ENCODE measurements at places on chromosomes 4 and X. TPM values are rescaled to one million over a fixed set of nuclear protein-coding genes. Genes with fewer than 3 reads are reported as not detected.
A peak's percentile ranks its signal among the peaks of the same experiment; 100 is the strongest.

- no peak for DNase-seq
Observed at GRCh38 chr4:25068386-25068785, 37.6 kb upstream of the LGI2 start.

- DNase-seq, result no peak
Observed at GRCh38 chr4:33078145-33078544, 2358.0 kb downstream of the PCDH7 start.

Gene DMRTC1
- not detected for total RNA-seq

Gene STAP1
- total RNA-seq, result 0.36 TPM

GRCh38 chrX:27336466-27337091 is 126.6 kb downstream of the PPP4R3C start:
- DNase-seq, result peak; percentile 57

GRCh38 chr4:147587041-147587440 is 30.2 kb upstream of the TMEM184C start:
- DNase-seq, result no peak

Gene BLTP1
- 134 TPM for total RNA-seq

DNA sequence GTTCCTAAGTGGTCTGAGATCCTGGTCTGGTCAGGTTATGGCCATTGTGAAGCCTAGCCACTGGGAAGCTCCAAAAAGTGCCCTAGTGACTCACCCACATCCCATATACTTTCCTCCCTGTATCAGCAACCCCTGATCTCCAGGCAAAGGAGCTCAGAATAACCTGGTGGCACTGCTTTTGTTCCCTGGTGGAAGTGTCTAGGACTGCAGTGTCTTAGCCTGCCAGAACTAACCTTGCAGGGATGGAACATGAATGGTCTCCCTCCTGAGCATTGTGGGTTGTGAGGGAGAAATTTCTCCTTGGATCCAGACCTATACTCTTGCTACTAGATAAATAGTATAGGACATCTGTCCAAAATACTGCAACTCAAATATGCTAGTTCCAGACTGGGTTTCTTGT is 27.9 kb upstream of the WDR1 start:
- DNase-seq, result no peak

Gene LRP2BP
- 4.9 TPM for total RNA-seq

GRCh38 chrX:139909712-139910111 is 23.1 kb downstream of the ATP11C start:
- no peak for DNase-seq

DNA sequence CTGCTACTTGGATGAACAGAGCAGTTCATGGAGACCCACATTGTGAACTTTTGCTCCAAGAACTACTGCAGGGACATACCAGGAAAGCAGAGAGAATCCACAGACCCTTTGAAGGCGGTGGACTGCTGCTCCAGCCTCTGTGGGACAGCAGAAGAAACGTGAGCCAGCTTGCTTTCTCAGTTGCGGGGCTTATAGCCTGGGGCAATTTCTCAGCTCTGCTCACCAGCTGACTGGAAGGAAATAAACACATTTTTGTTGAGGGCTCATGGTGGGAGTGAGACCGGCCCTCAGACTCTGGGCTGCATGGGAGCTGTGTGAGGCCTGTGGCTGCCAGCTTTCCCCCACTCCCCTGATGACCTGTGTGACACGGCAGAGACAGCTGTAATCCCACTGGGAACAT is 2.6 kb upstream of the ADH1A start:
- DNase-seq, result no peak

DNA sequence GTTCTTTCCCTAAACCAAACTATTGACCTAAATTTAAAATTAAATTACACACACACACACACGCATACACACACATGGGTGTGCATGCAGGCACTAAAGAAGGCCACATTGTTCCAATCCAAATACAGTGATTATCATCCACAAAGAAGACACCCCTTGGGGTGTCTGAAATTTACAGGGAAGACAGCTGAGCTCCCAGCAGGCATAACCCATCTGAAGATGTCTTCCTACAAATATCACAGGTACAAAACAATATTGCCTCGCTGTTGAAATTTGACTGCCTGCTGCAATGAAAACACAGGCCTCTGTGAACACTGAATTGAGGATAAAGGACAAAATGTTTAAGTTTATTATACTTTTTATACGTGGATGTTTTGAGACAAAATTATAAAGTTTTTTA is 50.2 kb upstream of the SLC7A11 start:
- no peak for DNase-seq

DNA sequence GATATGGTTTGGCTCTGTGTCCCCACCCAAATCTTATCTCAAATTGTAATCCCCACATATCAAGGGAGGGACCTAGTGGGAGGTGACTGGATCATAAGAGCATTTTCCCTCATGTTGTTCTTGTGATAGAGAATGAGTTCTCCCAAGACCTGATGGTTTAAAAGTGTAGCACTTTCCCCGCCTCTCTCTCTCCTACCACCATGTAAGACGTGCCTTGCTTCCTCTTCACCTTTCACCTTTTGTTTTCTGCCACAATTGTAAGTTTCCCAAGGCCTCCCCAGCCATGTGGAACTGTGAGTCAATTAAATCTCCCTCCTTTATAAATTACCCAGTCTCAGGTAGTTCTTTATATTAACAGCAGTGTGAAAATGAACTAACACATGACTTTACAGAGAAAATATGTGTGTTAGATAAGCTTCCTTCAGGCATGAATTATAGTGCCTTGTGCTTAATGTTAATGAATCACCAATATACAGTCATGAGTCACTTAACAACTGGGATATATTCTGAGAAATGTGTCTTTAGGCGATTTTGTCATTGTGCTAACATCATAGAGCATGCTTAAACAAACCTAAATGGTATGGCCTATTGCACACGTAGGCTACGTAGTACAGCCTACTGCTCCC is 37.9 kb downstream of the PDGFC start:
- no peak for DNase-seq

DNA sequence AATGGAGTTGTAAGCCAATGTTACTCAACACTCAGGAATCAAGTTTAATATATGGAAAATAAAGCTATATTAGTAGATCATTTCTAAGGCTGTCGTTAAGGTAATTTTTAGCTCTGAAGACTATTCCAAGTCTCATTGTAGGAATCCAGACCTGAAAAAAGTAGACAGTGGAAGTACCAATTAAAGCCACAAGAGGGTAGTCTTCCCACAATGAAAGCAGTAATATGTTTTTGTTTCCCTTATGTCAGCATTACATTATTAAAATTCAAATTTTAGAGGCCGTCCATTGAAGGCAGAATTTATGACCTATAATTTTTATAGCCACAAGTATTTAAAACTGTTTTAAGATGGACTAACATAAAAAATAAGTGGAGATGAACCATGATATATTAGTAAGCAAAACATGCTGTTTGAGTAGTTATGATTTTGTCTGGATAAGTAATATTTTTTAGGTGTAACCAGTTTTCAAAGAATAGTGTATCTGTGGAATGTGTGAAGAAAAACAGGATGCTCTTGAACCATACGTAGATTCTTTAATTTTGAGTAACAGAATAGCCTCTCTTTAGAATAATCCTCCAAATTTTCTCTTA is 372.6 kb upstream of the TECRL start:
- DNase-seq, result no peak

DNA sequence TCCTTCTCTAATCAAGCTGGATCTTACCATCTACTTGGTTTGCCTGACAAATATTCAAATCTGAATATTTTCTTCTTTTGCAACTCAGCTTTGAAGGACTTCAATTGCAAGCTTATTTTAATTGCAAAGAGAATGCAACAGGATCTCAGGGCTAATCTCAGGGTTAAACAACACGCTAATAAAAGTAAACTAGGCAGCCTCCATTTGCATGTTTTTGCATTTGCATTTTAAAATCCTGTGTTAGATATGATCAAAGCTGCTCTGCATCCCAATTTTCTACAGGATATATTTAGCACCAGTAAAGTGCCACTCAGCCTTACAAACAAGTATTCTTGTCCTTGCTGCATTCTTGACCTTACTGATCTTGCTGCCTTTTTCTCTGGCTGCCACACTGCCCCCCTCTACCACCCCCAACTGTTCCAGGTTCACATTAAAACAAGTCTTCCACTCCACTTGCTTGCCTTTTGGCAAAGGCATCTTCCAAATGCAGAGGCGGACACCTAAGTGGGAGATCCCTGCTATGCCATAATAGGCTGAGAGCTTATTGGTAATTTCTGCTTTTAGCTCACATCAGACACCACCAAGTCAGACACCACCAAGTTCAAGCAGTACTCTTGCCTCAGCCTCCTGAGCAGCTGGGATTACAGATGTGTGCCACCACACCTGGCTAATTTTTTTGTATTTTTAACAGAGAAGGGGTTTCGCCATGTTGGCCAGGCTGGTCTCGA is 48.1 kb downstream of the GPRIN3 start:
- no peak for DNase-seq

GRCh38 chr4:3322059-3322550 is 29.3 kb downstream of the RGS12 start:
- no peak for DNase-seq

DNA sequence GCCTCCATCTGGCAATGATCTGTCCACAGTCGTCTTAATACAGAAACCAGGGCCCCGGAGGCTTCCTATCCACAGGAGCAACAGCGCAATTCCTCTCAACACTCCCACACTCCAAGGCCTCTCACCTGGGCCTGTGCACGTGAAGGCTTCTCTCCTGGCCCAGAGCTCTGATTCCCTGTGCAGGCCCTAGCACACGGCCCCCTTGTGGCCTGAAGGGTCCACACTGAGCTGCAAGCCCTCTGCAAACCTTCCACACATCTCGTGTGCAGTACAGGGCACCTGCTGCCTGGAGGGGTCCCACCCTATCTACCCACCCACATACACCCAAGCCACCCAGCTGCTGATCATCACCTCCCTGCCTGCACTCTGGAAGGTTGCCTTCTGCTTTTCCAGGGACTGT is 150.1 kb upstream of the NUDT10 start:
- no peak for DNase-seq

DNA sequence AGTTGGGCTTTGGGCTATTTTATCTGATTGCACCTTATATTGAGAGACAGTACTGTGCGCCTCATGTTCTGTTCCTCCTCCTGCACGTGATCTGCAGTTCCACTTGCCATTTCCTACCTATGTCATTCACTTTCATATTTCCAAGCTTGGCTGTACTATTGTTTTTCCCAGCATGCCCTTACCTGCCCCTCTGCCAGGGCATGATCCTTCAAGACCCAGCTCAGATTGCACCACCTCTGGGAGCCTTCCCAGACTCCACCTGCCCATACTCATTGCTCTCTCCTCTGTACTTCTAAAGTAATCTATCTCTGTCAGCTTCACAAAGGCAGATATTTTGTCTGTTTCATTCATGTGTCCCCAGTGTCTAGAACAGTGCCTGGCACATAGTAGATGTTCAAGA is 11.6 kb downstream of the SLC25A5 start:
- no peak for DNase-seq

DNA sequence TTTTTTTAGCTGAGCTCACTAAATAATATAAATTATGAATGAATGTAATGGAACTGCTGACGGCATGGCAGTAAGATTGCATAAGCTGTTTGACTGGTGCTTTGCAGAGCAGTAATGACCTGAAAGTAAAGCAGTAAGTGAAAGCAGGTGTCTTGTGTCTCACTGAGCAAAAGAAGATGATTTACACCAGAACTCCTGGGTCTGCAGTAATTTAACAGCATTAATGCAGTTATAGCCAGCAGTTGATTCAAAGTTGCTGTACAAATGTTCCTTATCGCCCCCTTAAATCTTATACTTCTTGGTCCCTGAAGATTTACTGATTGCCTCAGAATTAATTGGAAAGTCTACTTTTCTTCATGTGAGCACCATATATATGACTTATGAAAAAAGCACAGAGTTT is 187.7 kb downstream of the DCTD start:
- DNase-seq, result no peak

DNA sequence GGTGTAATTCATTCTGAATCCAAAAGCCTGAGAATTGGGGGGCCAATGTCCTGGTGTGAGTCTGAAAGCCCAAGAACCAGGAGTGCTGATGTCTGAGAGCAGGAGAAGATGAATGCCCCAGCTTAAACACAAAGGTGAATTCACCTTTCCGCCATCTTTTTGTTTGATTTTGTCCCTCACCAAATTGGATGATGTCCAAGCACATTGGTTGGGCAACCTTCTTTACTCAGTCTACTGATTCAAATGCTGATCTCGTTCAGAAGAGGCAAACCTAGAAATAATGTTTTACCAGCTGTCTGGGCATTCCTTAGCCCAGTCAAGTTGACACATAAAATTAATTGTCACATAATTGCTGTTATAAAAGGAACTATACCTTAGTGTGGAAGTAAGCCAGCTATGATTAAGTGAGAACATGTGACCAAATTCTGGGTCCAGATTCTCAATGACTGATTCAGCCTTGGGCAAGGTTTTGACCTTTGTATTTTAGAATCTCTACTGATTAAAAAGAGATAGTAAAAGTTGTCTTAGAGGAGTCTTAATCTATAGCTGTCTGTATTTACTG is 34.5 kb upstream of the SLC4A4 start:
- DNase-seq, result no peak

GRCh38 chr4:67880866-67881610 is 2.8 kb downstream of the TMPRSS11D start:
- no peak for DNase-seq

- peak; percentile 41 for DNase-seq
Observed at GRCh38 chr4:1367936-1368289, 20.9 kb downstream of the UVSSA start.

DNA sequence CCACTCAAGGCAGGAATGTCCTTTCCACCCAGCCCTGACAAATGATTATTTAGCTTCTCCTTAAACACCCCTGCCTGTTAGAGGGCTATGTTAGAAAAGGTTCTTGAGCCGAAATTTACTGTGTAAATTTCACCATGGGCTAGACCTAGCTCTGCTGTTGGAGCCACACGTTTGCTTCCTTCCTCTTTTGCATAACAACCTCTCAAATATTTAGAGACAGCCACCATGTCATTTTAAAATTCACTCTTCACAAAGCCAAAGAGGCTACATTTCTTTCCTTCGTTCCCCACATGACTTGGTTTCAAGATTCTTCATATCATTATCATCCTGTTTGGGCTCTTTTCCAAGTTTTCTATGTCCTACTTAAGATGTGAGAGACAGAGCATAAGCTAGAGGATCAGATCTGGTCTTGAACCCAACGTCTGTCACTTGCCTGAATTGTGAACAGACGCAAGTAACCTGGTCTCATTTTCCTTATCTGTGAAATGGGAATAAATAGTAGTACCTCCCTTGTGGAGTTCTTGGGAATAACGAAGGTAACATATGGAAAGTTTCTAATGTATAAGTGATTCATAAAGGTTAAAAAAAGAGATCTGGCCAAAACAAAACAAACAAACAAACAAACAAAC is 6.7 kb downstream of the DOCK11 start:
- DNase-seq, result no peak

- DNase-seq, result no peak
Observed at GRCh38 chr4:97987019-97987648, 156.1 kb downstream of the STPG2 start.

- no peak for DNase-seq
Observed at GRCh38 chr4:71878376-71878775, 94.5 kb upstream of the GC start.

GRCh38 chrX:44570522-44570921 is 27.9 kb upstream of the FUNDC1 start:
- no peak for DNase-seq

Gene TSPAN7
- total RNA-seq, result 46.2 TPM

DNA sequence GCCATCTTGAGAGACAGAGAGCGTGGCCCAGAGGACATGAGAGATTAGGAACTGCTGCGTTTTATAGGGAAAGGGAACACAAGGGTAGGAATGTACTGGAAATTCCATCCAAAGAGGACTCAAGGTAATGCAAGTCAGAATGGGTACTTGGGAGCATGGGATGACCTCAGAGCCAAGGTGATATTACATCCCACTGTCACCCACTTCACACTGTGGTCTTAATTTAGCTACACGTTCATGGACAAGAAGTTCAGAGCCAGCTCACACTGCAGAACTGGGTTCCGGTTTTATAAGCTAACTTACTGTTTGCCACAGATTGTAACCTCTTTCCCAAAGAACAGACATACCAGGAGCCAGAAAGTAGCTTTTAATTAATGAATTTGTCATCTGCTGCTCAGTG is 244.7 kb downstream of the CBR4 start:
- DNase-seq, result no peak
